ENCODE measurements at places on chromosomes 2 and 18.

DNA sequence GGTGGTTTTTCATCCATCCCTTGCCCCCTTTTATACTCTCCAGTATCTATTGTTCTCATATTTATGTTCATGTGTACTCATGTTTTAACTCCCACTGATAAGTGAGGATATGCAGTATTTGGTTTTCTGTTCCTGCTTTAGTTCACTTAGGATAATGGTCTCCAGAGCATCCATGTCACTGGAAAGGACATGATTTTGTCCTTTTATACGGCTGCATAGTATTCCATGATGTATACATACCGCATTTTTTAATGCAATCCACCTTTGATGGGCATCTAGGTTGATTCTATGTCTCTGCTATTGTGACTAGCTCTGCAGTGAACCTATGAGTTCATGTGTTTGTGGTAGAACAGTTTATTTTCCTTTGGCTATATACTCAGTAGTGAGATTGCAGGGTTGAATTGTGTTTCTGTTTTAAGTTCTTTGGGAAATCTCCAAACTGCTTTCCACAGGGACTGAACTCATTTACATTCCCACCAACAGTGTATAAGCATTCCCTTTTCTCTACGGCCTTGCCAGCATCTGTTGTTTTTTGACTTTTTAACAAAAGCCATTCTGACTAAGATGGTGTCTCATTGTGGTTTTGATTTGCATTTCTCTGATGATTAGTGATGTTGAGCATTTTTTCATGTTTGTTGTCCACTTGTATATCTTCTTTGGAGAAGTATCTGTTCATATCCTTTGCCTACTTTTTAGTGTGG, 420.2 kb downstream of the THSD7B start:
- DNase-seq = peak; percentile 13

- no peak for DNase-seq
These were observed 4.2 kb downstream of the RPRM start for GRCh38 chr2:153474407-153474806.

- DNase-seq = no peak
These were observed 240.1 kb upstream of the NXPH2 start for GRCh38 chr2:139020287-139020686.

DNA sequence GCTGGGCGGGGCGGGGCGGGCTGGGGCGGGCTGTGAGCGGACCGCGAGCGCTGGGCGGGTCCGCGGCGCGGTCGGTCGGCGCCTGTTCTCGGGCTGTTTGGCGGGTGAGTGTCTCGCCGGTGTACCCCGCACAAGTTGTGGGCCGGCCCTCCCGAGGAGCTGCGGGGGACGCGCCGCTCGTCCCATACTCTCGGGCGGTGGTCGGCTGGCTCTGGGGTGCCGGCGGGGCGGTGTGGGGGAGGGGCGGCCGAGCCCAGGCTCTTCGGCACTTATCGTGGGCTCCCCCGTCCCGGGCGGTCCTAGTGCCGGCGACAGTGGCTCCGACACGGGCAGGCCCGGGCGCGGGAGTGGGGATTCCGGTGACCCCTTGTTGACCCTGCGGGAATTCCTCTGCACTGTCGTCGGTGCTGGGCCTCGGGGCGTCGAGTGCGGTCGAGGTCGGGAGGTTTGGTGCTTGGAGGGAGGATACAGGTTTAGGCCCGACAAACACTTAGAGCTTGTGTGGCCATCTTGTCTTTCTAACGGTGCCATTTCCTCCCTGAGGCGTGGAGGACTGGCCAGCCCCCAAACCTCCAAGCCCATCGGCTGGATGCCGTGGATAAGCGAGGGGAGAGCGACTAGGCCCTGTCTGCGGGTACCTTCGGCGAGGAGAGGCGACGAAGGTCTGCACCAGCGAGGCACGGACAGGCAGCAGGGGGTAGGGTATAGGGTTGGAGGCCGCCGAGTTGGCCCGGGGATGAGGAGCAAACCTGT, at the start of gene SEPTIN2:
TSS of gene SEPTIN2 (plus strand) at position 47 of the 753 bp plus-strand sequence. CDS start 8,308 bp downstream, outside the sequence.
- DNase-seq = peak; percentile 30

GRCh38 chr2:50556934-50557575, 474.9 kb downstream of the NRXN1 start:
- no peak for DNase-seq

- DNase-seq = no peak
These were observed 1123.3 kb upstream of the ACVR2A start for GRCh38 chr2:146721486-146721885.

- no peak for DNase-seq
These were observed 426.2 kb upstream of the MEX3C start for GRCh38 chr18:51623653-51624052.

DNA sequence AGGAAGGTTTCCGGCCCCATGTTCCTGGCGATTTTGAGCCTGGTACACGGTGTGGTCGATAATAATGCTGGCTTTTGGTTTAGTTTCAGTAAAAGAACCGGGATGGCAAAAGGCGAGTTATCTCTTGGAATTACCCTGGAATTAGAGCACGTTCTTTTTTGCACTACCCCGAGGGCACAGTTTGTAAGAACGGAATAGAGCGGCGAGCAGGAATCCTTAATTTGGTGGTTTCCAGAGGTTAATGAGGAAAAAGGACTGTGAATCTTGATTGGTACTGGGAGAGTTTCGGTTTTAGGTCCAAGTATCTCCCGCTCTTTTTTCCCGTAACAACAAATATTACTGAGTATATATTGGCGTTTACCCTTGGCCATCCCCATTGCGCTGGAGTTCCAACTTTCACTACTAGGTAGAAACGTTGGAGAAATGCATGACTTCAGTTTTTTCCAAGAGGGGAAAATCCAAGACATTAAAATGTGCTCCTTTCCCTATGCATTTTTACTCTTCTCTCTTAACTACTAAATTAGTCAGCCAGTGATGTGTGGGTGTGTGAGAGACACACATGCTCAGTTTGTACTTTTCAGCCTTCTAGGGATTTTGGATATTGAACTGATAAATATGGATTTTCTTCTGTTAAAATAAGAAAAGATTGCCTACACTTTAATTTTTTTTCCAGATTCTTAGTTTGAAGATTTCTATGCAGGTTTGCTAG, 160.8 kb downstream of the AGPS start:
- DNase-seq = peak; percentile 26

DNA sequence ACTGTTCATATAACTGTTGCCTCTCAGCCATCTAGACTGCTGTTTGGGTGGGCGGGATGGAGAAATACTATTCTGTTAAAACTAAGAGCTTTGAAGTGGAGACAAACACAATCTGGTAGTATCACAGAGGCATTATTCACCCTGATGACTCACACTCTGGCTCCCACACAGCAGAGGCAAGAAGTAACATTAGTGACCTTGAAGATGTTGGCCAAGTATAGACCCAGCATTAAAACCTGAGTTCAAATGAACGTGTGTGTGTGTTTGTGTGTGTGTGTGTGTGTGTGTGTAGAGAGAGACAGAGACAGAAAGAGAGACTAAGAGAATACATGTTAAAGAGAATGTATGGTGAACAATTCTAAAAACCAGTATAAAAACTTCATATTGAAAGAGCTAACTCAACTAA, 22.5 kb upstream of the ACVR1 start:
- peak; percentile 67 for DNase-seq

DNA sequence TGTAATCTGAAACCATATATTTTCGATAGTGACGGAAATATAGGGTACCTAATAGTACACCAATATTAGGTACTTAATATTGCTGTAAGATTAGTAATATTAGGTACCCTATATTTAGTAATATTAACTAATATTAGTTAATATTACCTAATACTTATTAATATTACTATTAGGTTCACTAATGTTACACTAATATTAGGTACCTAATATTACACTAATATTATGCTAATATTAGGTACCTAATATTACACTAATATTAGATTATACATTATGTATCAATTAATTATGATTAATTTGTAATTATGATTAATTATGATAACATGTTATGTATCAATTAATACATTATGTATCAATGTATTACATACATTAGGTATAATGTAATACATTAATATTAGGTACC, 518.2 kb upstream of the LRATD1 start:
- no peak for DNase-seq

DNA sequence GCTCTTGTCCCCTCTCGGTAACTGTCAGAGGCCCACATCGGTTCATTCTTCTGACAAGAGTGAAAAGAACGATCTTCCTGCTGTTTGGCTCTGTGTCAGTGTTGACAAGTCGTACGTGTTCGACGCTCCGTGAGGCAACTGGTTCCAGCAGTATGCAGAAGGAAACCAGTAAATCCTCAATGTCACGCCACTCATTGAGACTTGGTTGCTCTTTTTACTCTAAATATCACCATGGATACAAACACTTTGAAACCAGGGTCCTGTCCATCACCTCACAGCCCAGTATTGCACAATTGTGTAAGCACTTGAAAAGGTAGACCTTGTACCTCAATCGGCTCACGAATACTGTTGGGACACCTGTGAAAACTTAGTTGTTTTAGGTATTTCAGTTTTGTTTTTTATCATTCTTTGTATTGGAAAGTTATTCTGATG, 136.4 kb downstream of the ZNF407 start:
- DNase-seq = no peak
